ENCODE measurements at places on chromosomes 2 and 18. TPM values are rescaled to one million over a fixed set of nuclear protein-coding genes. Genes with fewer than 3 reads are reported as not detected.

MDH1B gene
- not detected for total RNA-seq

ADD2 gene
- total RNA-seq: 0.67 TPM

RAPGEF4 gene
- total RNA-seq: 1.4 TPM

IRS1 gene
- total RNA-seq: 3.5 TPM

Data from CD4-positive, CD25-positive, alpha-beta regulatory T cell (primary cell).